ENCODE measurements at places on chromosomes 1 and 21. TPM values are rescaled to one million over a fixed set of nuclear protein-coding genes. Genes with fewer than 3 reads are reported as not detected.

The ALDH9A1 gene
- 87.2 TPM for total RNA-seq

The PALMD gene
- total RNA-seq: not detected

The HAPLN2 gene
- 0.65 TPM for total RNA-seq

The SPRR2E gene
- total RNA-seq: not detected

The HDAC1 gene
- total RNA-seq: 145 TPM

The SLC9C2 gene
- not detected for total RNA-seq
